ENCODE measurements at places on chromosomes 4 and X.
A peak's percentile ranks its signal among the peaks of the same experiment; 100 is the strongest.

DNA sequence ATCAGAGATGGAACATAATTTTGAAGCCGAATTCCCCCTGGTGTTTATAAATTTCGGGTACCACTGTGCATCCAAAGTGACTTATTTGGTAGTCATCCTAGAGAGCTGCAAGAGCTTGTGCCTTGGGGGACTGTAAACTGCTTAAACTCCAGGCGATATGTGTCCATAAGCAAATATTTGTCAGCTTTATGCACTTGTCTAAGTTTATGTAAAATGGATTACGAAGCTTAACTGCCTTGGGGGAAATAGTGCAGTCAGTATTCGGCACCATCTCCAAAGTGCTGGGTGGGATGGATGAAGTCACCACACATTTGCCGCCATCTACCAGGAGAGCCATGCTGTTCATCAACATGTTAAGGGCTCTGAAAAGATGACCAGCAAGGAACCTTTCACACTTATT, 65.9 kb downstream of the CC2D2A start:
- DNase-seq = no peak

DNA sequence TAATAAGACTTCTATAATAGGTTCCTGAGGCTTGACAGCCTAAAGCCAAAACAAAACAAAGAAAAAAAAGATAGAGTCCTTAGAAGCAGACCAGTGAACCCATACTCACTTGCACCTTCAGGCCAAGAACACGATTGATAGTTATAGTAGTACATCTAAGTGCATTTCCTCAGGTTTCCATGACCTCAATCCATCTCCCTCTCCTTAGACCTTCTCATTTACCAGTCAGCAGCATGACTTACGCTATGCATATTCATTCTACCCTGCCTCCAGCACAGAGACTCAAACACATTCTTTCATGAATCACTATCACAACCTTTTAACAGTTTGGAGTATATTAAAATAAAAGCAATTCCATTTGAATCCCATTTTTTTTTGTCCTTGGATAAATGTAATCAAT, 855.6 kb downstream of the CCSER1 start:
- no peak for DNase-seq

DNA sequence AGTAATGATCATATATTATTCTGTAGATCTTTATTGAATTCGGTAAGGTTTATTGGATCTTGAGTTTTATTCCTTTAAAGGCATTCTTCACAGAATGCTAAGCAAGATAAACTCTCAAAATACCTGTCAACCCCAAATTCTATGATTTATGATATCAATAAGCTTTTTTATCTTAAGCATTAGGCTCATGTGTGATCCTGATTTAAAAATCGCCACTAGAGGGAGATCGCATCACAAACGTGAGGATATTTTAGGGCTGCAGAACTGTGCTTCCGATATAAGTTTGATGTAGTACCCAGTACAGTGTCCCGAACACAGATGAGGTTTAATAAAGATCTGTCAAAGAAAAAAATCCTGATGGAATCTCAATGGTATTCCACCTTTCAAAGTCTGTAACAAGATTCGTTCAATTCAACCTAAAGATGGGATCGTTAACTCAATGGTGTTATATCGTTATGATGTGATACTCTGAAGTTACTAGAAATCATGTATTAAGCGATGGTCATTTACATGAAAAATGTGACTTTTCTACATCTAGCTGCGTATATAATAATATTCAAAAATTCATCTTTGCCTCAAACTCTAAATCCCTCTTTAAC, 169.0 kb downstream of the CORIN start:
- peak; percentile 47 for DNase-seq

GRCh38 chr4:6824071-6824470, 41.5 kb downstream of the KIAA0232 start:
- no peak for DNase-seq

GRCh38 chr4:8472689-8473197, 32.2 kb downstream of the TRMT44 start:
- DNase-seq = no peak

DNA sequence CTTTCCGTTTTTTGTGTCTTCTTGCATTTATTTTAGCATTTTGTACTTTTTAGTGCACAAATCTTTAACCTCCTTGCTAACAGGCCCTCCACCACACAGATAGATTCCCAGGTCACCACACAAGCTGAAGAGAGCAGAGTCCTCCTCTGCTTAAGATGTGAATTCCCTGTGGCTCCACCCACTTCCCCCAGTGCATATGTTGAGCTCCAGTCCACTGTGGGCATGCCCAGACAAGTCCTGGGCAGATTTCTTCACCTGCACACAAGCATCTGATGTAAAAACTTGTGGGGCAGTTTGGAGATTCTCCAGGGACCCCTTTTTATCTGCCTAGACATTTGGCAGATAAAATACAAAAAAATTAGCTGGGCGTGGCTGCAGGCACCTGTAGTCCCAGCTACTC, 19.8 kb upstream of the PASD1 start:
- DNase-seq = no peak

DNA sequence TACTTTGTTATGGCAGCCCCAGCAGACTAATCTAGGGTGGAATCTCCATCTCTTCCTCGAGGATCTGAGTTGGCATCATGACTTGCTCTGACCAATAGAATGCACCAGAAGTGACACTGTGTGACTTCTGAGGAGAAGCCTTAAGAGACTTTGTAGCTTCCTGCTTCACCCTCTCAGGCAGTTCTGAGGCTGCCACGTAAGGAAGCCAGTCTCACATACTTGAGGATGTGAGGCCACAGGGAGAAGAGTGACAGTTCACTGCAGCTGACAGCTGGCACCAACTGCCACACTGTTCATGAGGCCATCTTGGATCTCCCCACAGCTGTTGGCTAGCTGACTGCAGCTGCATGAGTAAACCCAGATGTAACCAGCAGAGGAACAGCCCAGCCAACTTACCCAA, 29.3 kb upstream of the BCOR start:
- DNase-seq = no peak

- no peak for DNase-seq
These were observed 2253.2 kb upstream of the TENM3 start for GRCh38 chr4:179989975-179990374.

DNA sequence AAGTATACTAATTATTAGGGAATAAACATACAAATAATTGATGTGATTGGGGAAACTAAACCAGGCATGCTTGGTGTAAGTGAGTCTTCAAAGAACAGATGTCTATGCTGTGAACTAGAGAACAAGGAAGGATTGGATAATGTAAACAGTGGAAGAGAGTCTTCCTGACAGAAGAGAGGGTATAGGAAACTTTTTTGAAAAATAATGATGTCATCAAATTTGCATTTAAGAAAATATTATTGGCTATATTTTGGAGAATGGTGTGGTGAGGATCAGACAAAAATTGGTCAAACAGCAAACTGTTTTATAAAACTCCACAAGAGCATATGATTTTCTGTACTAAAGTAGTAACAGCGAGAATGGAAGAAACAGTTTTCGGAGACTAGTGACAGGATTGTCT, 537.7 kb downstream of the TRAM1L1 start:
- no peak for DNase-seq

DNA sequence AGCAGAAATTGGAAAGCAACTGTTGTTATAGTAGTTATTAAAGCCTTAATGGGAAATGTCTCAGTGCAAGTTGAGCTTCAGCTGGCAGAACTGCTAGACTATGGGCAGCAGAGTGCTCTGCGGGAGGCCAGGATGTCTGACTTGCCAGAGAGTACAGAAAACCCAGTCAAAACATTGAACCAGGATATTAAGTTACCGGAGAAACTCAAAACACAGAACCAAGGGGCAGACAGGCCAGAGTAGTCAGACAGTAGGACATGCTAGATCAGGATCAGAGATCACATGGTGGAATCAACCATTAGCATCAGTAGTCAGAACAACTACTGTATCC, 72.9 kb upstream of the TNIP3 start:
- no peak for DNase-seq

DNA sequence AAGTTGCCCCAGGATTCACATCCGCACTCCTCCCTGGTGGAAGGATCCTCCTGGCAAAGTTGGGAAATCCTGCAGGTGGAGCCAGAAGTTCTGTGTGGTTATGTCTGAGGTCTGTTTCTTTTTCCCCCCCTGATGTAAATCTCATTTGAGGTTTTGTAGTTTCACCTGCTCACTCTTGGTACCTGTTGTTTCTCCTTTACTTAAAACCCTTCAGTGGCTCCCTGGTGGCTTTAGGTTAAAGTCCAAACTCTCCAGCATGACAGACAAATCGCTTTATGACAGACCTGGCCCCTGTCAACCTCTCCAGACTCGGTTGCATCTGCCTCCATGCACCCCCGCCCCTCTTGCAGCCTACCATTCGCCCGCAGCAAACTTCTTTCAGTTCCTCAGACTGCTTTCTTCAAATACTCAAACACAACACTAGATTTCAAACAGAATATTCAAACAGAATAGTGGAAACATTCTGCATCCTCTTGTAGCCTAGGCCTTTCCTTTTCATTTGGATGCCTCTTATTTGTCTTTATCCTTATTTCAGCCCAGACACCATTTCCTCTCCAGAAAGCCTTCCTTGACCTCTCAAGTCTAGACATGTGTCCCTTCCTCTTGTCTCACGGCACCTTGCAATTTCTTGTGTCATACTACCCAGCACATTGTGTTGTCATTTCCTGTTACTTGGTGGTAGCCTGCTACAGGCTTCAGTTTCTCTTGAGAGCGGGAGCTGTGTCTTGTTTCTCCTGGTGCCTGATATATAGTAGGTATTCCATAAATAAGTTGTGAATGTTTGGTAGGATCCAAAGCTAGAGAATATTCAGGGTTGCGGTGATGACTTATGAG, 24.8 kb downstream of the IL13RA1 start:
- no peak for DNase-seq

GRCh38 chr4:65868096-65868824, 198.0 kb upstream of the EPHA5 start:
- DNase-seq = no peak

- peak; percentile 64 for DNase-seq
These were observed 466.7 kb downstream of the GASK1B start for GRCh38 chr4:157706155-157706554.

DNA sequence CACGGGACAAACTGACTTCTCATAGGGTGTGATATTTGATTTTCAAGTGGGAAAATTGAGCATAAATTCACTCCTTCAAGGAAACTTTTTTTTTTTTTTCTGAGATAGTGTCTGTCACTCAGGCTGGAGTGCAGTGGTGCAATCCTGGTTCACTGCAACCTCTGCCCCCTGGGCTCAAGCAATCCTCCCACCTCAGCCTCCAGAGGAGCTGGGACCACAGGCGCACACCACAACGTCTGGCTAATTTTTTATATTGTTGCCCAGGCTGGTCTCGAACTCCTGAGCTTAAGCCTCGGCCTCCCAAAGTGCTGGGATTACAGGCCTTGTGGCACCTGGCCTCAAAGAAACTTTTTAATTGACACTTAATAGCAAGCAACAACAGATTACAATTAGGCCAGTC, 13.8 kb downstream of the CLDN34 start:
- DNase-seq = no peak

DNA sequence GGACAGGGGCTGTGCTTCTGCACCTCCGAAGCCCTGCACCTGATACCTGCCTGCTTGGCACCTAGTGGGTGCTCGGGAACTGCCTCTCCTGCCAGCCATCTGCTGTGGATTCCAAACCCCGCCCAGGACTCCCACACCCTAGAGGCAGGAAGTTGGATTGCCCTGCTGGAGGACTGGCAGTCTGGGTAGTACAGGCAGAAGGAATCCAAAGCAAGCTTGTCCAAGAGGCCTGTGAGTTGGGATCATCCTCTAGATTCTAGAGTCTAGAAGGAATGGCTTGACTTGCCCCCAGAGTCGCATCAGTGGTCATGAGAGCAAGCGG, 64.6 kb upstream of the MTM1 start:
- peak; percentile 21 for DNase-seq

DNA sequence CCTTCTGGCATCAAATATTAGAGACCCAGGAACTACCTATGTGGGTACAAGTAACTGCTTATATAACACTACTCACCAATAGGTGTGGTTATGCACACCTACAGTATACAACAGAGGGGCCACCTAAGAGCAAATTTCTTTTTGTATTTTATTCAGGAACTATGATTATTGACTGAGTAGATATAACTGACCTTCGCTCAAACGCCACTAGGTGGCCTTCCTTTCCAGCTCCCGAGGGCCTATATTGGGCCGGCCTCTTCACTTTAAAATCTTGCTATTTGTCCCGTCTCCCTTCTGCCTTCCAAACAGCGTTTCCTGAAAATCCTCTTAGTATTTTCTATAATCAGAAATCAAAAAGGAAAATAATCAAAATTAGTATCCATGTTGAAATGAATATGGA, 19.9 kb upstream of the PABPC5 start:
- DNase-seq = no peak

DNA sequence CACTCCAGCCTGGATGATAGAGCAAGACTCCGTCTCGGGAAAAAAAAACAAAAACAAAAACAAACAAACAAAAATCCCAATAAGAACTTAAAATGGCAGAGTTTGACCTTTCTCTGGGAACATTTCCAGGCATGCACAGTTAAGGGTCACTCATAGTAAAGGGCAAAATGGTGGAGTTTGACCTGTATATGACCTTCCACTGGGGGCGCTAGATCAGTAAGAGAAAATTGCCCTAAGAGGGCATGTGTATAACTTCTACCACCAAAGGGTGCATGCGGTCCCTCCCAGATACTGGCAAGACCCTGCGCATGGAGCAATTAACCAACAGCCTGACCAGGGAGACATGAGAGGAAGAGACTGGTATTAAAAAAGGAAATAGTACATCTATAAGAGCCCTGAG, 177.2 kb downstream of the MOSPD2 start:
- DNase-seq = no peak

- DNase-seq = no peak
These were observed 323.2 kb downstream of the IL1RAPL1 start for GRCh38 chrX:28910487-28910886.

GRCh38 chr4:163528653-163529052, 34.2 kb downstream of the TMA16 start:
- DNase-seq = no peak

- no peak for DNase-seq
These were observed 42.7 kb downstream of the DDX60 start for GRCh38 chr4:168275836-168276235.

DNA sequence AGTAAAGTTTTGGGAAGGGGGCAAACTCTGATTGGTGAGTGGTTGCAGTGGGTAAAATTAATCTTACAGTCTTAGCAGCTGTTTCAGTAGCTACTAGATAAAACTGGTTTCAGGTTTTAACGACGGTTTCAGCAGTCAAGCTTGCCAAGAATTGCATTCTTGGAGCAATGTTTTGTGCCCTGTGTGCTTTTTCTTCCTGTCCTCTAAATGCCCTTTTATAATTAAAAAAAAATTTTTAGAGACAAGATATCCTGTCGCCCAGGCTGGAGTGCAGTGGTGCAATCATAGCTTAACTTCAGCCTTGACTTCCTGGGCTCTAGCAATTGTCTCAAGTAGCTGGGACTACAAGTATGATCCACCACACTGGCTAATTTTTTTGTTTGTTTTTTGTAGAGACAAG, 6.3 kb upstream of the PPEF2 start:
- no peak for DNase-seq

- DNase-seq = no peak
These were observed 44.2 kb downstream of the IRF2 start for GRCh38 chr4:184430163-184430562.

All from small intestine (tissue), 16 donors.